ENCODE measurements at places on chromosomes 1 and 21.

DNA sequence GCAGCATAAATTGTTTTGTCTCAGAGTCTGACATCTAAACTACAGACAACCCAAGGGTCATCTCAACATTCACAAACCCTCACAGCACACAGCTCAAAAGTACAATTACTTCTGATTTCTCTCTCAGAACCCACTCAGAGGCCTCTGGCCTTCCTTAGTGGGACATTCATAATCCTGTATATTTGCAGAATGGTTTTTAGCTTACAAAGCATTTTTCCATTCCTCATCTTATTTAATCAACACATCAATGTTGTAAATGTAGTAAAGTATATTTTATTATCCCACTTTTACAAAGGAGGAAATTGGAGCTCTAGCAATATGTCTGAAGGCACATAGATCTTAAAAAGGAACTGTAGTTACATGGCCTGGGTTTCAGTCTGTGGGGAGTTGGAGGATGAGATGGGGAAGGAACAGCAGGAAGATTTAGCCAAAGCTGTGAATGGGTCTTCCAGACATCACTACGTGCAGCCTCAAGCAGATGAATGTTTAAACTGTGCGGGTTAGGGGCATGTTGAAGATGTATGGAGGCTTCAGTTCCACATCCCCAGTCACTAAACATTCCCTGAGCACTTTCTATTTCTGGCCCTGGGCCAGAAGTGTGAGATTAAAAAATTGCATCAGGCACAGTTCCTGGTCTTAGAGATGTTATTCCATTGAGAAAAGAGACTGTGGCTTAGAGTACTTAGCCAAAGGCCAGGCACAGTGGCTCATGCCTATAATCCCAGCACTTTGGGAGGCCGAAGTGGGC is 13.3 kb downstream of the AKNAD1 start:
- no peaks in the 10 kb centered on the region for H3K36me3 ChIP-seq
- no peaks in the 10 kb centered on the region for H3K4me1 ChIP-seq
- H3K4me3 ChIP-seq = no peak overlapping the region

DNA sequence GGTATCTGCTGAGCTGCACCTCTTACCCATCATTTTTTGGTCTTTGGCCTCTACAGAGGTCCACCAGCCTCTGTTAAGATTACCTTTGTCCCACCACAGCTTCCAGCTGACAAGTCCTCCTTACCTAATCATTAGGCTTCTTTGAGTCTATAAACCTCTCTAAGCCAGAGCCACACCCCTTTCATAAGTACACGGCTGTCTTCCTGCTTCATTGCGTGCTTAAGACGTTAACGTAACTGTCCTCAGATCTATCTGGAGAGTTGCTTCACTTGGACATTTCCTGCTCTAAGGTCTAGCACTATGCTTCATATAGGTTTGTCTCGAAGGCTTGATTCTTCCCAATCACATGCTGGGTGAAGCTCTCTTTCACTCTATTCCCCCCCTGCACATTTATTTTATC is 71.0 kb upstream of the CACHD1 start:
- H3K4me1 ChIP-seq = no peaks in the 10 kb centered on the region
- H3K27me3 ChIP-seq = no peaks in the 10 kb centered on the region
- no peaks in the 10 kb centered on the region for H3K36me3 ChIP-seq
- no peak for DNase-seq
- H3K27ac ChIP-seq = no peak overlapping the region

- H3K4me1 ChIP-seq = peaks cover 14% of the 10 kb centered on the region
- no peaks in the 10 kb centered on the region for H3K36me3 ChIP-seq
These were observed 14.1 kb upstream of the KIAA0040 start for GRCh38 chr1:175206687-175207086.

- DNase-seq = no peak
- H3K4me3 ChIP-seq = no peak overlapping the region
- no peaks in the 10 kb centered on the region for H3K36me3 ChIP-seq
- no peaks in the 10 kb centered on the region for H3K27me3 ChIP-seq
- peaks cover 12% of the 10 kb centered on the region for H3K4me1 ChIP-seq
These were observed 22.9 kb upstream of the PKN2 start for GRCh38 chr1:88661188-88661587.

GRCh38 chr1:68218490-68218889 is 13.8 kb downstream of the WLS start:
- H3K4me1 ChIP-seq = peaks cover 22% of the 10 kb centered on the region
- no peaks in the 10 kb centered on the region for H3K27me3 ChIP-seq
- no peak overlapping the region for H3K4me3 ChIP-seq
- H3K36me3 ChIP-seq = no peaks in the 10 kb centered on the region
- no peak for DNase-seq
- no peak overlapping the region for H3K27ac ChIP-seq

- DNase-seq = no peak
- H3K4me3 ChIP-seq = no peak overlapping the region
- H3K27me3 ChIP-seq = no peaks in the 10 kb centered on the region
- peaks cover 11% of the 10 kb centered on the region for H3K36me3 ChIP-seq
- no peaks in the 10 kb centered on the region for H3K4me1 ChIP-seq
These were observed 2.6 kb upstream of the NPPA start for GRCh38 chr1:11850156-11850555.

GRCh38 chr1:50603274-50604271 is 180.3 kb upstream of the DMRTA2 start:
- H3K27me3 ChIP-seq = no peaks in the 10 kb centered on the region
- H3K4me1 ChIP-seq = no peaks in the 10 kb centered on the region
- no peak overlapping the region for H3K4me3 ChIP-seq
- H3K36me3 ChIP-seq = no peaks in the 10 kb centered on the region
- H3K27ac ChIP-seq = no peak overlapping the region

DNA sequence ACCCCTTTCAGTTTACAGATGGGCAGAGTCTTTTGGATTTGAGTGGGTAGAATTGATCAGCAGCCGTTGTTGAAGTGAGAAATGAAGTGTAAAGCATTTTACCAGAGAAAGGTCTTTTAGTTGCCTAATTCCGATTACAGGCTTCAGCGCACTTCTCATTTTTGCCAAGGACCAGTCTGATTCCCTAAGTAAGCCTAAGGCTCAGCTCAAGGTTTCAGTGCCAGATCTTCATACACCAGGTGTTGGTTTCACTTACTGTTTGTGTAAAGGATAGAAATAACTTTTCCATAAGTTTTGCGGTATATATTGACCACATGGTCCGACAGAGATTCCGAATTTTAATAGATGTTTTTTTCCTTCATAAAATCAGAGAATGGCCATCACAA is 83.9 kb upstream of the BMP8A start:
- peak overlapping the region; percentile 94 for H3K27ac ChIP-seq
- no peak for DNase-seq
- peaks cover 22% of the 10 kb centered on the region for H3K27me3 ChIP-seq
- peak overlapping the region; percentile 89 for H3K4me3 ChIP-seq

- H3K27ac ChIP-seq = no peak overlapping the region
- H3K36me3 ChIP-seq = no peaks in the 10 kb centered on the region
- H3K27me3 ChIP-seq = no peaks in the 10 kb centered on the region
- H3K4me3 ChIP-seq = no peak overlapping the region
These were observed 176.5 kb downstream of the C1orf21 start for GRCh38 chr1:184563308-184563707.

DNA sequence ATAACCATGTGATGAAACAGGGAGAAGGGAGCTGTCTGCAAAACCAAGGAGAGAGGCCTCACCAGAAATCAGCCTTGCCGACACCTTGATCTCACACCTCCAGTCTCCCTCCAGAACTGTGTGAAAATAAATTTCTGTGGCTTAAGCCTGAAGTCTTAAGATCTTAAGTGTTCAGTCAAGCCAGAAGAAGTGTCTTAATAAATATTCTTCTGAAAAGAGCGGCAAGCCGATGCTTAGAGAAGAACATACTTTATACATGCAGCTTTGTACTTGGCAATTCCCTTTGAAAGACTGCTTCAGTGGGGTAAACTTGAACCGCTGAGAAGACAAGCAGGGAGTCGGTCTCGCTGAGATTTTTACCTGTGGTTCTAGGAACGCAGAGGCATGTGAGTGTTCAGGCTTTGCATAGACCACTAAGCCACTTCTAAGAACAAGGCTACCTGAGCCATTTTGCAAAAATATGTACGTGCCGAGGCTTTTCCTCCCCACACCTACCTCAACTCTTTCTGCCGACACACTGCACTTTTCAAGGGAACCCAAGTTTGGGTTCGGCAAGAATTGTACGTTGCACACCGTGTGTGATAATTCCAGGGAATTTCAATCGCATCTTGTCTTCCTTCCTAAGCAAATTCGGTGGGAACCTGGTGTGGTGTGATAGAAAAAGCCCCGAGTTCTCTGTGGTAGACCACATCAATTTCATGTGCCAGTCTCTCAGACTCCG is 3.4 kb downstream of the RUNX1 start:
- DNase-seq = no peak
- no peak overlapping the region for H3K4me3 ChIP-seq
- no peak overlapping the region for H3K27ac ChIP-seq

- H3K27me3 ChIP-seq = no peaks in the 10 kb centered on the region
- H3K27ac ChIP-seq = no peak overlapping the region
- no peaks in the 10 kb centered on the region for H3K36me3 ChIP-seq
- no peak for DNase-seq
These were observed 1.8 kb upstream of the SPRR2A start for GRCh38 chr1:153058826-153059784.

- peaks cover 14% of the 10 kb centered on the region for H3K27me3 ChIP-seq
- no peak overlapping the region for H3K27ac ChIP-seq
- no peak overlapping the region for H3K4me3 ChIP-seq
- peaks cover 13% of the 10 kb centered on the region for H3K4me1 ChIP-seq
These were observed 1.1 kb downstream of the COL9A2 start for GRCh38 chr1:40315795-40316594.

- no peak overlapping the region for H3K27ac ChIP-seq
- no peaks in the 10 kb centered on the region for H3K36me3 ChIP-seq
- no peaks in the 10 kb centered on the region for H3K27me3 ChIP-seq
- H3K4me3 ChIP-seq = no peak overlapping the region
- peak; percentile 84 for DNase-seq
- H3K4me1 ChIP-seq = peaks cover 14% of the 10 kb centered on the region
These were observed 3.9 kb upstream of the NUAK2 start for GRCh38 chr1:205325334-205325884.

DNA sequence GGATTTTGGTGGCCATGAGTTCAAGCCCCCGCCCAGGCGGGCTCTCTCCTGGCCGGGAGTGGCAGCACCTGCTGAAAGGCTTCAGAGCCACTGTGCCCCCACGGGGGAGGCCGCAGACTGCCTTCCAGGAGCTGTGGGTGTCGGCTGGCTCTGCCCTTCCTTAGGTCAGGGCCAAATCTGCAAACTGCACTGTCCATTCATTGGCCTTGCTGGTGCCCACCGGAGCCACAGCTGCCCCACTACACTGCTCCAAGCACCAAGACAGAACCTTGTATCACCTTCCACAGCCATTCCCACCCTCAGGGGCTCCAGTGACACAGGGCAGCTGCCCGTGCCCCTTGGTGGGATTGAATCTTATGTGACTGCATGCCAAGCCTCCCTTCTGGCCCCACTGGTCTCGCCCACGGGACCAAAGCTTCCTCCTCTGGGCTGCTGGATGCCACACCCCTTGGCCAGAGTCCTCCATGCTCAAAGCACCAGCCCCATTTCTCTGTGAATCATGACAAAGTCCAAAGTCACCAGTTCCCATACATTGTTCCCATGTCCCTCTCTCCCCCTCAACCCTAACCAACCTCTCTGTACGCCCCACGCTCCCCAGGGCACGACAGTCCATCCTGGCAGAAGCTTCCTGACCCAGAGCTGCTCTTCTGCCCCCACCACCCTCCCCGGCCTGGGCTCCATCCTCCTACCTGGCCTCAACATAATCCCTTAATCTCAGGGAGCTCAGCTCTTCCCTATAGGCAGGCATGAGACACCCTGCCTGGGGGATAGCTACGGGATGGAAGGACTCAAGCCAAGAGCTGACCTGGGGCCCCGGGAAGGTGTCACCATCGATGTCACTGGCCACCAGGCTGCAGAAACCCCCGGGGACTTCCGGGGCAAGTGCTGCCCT is 20.9 kb upstream of the GPR153 start:
- H3K4me1 ChIP-seq = no peaks in the 10 kb centered on the region
- peaks cover 6% of the 10 kb centered on the region for H3K27me3 ChIP-seq
- no peak for DNase-seq
- no peak overlapping the region for H3K27ac ChIP-seq
- peaks cover 8% of the 10 kb centered on the region for H3K36me3 ChIP-seq

- peaks cover 2% of the 10 kb centered on the region for H3K27me3 ChIP-seq
- H3K36me3 ChIP-seq = peaks cover 47% of the 10 kb centered on the region
- H3K4me1 ChIP-seq = no peaks in the 10 kb centered on the region
- H3K4me3 ChIP-seq = no peak overlapping the region
- H3K27ac ChIP-seq = no peak overlapping the region
- DNase-seq = no peak
These were observed 181.5 kb downstream of the DISC1 start for GRCh38 chr1:231808116-231808515.

GRCh38 chr1:202589190-202589930 is 120.9 kb downstream of the SYT2 start:
- peak; percentile 53 for DNase-seq
- H3K27ac ChIP-seq = peak overlapping the region; percentile 83
- no peak overlapping the region for H3K4me3 ChIP-seq
- H3K27me3 ChIP-seq = no peaks in the 10 kb centered on the region
- no peaks in the 10 kb centered on the region for H3K36me3 ChIP-seq
- peaks cover 26% of the 10 kb centered on the region for H3K4me1 ChIP-seq

DNA sequence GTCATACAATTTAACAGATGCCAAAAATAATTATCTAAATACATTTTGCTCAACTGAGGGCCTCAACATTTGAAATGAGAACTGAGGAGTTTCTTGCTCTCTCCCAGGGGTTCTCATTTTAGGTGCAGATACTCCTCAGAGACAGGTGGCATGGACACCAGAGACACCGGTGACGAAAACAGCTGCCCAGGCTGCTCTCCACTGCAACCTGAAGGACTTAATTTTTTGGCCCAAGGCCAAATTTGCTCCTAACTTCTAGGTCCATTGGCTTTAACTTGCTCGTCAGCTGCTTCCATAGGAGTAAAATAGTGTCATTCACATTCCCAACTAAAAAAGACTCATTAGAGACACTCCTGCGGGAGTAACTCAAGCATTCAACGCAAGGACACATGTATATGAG is 87.0 kb downstream of the NRIP1 start:
- no peaks in the 10 kb centered on the region for H3K27me3 ChIP-seq
- peaks cover 12% of the 10 kb centered on the region for H3K4me1 ChIP-seq
- H3K4me3 ChIP-seq = no peak overlapping the region
- H3K27ac ChIP-seq = no peak overlapping the region
- no peaks in the 10 kb centered on the region for H3K36me3 ChIP-seq
- no peak for DNase-seq

GRCh38 chr1:192067360-192067759 is 90.9 kb upstream of the RGS18 start:
- H3K27ac ChIP-seq = no peak overlapping the region
- no peaks in the 10 kb centered on the region for H3K4me1 ChIP-seq
- no peak for DNase-seq
- no peaks in the 10 kb centered on the region for H3K36me3 ChIP-seq
- H3K4me3 ChIP-seq = no peak overlapping the region

DNA sequence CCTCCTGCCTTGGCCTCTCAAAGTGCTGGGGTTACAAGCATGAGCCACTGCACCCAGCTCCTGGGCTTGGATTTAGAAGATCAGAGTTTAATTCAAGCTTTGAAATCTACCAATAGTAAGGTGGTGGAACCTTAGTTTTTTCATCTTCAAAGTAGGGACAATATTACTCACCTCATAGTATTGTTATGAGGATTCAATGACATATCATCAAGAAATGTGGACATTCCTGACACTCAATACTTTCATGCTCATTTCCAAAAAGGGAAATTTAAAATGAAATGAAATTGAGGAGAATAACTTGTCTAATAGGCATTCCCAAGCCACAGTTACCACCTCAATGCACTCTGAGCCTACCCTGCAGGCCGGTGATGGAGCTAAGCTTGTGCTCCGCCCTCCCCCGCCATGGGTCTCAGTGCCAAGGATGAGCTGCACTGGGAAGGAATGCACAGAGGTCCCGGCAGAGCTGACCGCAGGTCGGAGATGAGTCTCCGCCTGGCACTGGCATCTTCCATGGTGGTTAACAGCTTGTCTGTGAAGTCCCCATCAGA is 56.5 kb upstream of the BCAR3 start:
- H3K4me1 ChIP-seq = peaks cover 2% of the 10 kb centered on the region
- peaks cover 4% of the 10 kb centered on the region for H3K36me3 ChIP-seq
- no peak overlapping the region for H3K4me3 ChIP-seq
- peaks cover 6% of the 10 kb centered on the region for H3K27me3 ChIP-seq
- DNase-seq = no peak
- H3K27ac ChIP-seq = no peak overlapping the region

Measured in endothelial cell (in vitro differentiated cells).